DMS53 (cell line): ENCODE measurements at places on chromosomes 12 and 14.

- peak; percentile 19 for DNase-seq
Observed at GRCh38 chr14:57987596-57988300, 121.9 kb upstream of the SLC35F4 start.

- peak; percentile 55 for DNase-seq
Observed at GRCh38 chr12:41636653-41637052, 448.5 kb downstream of the PDZRN4 start.

- no peak for DNase-seq
Observed at GRCh38 chr12:61869796-61870195, 390.4 kb upstream of the USP15 start.

DNA sequence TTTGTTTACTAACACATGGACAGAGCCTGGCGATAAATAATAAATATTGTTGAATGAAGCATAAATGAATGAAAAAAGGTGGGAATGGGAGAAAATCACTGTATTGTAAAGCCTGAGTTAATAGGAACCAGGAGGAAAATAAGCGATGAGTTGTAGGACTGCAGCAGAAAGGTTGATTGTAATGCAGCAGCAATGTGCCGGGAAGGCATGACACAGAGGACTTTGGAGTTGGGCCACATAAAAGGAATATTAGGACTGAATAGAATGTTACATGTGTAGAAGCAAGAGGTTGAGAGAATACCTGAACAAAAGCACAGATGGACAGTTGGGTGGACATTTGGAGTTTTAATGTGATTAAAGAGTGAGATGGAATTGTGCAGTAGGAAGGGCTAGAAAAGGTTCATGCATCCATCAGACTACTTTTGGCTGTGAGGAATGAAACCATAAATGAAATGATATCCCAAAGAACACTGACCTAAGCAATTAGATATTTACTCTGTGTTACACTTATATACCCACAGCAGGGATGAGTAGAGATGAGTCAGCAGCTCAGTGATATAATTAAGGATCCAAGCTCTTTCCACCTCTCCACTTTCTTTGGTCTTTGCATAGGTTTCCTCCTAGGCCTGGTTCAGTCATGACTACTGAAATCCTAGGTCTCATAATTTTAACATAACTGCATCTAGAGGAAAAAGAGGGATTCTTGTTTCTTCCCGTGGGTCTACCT lies 55.4 kb downstream of the CCER1 start:
- DNase-seq, result peak; percentile 60

GRCh38 chr14:64463195-64463594 lies 2.1 kb upstream of the AKAP5 start:
- DNase-seq, result peak; percentile 25

DNA sequence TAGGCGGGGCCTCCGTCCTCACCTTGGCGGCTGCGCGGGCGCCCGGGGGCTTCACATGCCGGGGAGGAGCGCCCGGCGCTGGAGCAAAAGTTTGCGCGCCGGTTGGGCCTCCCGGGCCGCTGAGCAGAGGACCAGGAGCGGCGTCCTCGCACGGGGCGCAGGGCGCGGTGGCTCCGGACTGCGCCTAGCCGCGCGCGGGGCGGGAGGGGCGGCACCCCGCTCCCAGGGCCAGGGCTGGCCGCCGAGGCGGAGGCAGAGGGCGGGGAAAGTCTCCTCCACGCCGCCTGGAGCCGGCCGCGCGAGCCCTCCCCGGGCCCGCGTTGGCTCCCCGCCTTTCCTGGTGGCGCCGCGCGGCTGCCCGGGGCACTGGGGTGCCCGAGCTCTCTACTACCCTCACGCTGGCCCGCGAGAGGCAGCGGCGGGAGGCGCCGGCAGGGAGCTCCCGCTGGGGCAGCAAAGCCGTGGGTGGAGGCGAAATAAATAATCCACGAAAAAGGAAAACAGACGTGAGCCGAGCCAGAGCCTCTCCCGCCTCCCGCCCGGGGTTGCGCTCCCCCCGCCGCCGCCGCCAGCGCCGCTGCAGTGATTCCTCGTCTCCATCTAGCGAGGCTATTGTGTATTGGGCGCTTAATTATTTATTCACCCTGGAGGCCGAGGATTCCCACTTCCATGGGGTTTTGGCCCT lies 400 bp upstream of the PRIMA1 start:
- DNase-seq, result no peak

DNA sequence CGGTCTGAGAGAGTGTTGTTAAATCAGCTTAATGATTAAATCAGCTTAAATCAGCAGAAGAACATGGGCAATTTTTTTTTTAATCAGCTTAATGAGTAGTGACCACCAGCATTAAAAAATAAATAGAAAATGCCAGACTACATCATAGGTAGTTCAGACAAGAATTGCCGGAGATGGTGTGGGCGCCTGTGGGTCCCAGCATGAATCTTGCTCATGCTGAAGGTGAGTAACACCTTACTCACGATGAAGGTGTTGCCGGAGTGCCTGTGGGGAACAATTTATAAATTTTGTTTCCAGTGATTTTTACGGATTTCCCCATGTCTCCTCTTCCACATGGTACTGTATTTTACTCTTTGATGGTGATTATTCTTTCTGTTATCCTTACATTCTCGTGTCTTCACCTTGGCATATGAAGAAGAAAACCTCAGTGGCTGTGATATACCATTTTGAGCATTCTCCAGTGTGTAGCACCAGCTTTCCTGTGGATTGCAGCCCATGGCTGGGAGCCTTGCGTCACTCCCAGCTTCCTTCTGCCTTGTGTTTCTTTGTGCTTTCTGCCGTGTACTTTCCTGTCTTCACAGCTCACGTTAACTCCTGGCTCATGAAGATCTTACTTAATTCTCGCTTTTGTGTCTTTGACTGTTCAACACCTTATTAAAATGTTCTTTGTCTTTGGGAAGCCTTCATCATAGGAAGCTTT lies 4.7 kb downstream of the TDRD9 start:
- no peak for DNase-seq

GRCh38 chr14:24891987-24892496 lies 157.9 kb downstream of the STXBP6 start:
- no peak for DNase-seq
